Femur (tissue), 1 donor: ENCODE measurements at places on chromosomes 16 and 17.

DNA sequence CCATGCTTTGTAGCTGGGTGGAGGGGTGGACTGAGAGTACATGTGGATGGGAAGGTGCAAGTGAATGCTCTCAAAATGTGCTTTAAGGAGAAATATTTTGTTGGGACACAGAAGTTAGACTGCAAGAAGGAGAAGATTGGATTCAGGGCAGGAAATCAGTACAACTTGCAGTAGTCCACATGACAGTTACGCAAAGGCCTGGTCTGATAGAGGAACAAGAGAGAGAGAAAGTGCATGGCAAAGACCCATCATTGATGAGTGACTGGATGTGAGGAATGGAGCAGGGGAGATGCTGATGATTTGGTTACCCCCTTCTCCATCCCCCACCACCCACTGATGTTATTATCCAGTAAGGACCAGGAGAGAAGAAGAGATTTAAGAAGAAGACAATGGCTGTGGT lies 472.8 kb downstream of the MAF start:
- DNase-seq = no peak

GRCh38 chr17:4209611-4210010 lies 54.2 kb downstream of the ANKFY1 start:
- DNase-seq = no peak

GRCh38 chr16:20821682-20822081 lies 15.4 kb downstream of the REXO5 start:
- no peak for DNase-seq

- peak; percentile 56 for DNase-seq
Measured at GRCh38 chr17:43768382-43768781, 9.8 kb upstream of the SOST start.

DNA sequence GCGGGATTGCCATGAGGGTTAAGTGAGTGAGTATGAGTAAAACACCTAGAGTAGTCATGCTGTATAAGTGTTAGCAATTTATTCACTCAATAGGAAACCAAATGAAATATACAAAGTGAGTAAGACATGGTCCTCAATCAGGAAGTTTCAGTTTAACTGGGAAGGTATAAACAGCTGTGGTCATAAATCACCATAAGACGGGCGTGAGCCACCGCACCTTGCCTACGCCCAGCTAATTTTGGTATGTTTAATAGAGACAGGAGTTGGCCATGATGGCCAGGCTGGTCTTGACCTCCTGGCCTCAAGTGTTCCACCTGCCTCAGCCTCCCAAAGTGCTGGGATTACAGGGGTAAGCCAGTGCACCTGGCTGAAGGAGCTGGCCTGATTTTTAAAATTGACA lies 27.0 kb downstream of the RNF135 start:
- DNase-seq = no peak

DNA sequence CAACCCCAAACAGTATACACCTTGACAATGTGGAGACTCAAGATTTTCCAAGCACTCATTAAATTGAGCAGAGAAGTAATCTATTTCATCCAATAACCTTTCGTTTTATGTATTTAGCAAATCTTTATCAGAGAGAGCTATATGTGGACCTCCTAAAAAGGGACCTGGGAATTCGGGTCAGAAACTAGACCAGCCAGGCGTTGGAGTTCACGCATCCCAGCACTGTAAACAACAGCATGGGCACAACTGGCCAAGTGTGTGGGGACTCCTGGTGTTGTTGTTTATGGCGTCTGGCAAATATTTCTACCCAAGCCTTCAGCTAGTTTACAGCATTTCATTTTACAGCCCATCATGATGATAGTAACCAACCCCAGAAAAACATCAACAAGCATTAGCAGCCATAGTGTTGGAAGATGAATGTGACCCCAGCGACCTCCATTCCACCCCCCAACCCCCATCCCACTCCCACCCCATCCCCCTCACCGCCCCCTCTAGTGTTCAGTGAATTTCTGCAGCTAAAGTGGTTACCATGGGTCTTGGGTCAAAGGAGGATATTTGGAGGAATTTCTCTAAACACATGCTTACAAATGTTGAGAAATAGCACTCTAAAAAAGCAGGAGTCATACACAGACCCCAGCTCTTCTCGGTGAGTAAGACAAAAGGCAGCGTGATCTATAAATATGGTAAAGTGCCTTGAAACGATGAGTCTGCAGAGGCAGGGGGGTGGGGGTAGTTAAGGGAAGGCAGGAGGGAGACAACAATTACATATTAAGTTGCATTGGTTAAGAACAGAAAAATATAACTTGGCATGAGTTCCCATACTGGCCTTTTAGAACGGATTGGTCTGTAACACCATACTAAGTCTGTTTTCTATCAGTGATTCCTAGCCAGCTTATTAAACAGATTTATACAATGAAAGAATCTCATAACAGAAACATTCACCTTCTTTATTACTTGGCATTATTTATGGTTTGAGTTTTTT lies 91.4 kb upstream of the TBX2 start:
- no peak for DNase-seq

- DNase-seq = no peak
Measured at GRCh38 chr16:16018705-16019104, 69.3 kb downstream of the ABCC1 start.

- DNase-seq = no peak
Measured at GRCh38 chr17:56110463-56111135, 42.7 kb upstream of the ANKFN1 start.

- no peak for DNase-seq
Measured at GRCh38 chr17:42809250-42809649, 10.6 kb downstream of the CNTD1 start.

DNA sequence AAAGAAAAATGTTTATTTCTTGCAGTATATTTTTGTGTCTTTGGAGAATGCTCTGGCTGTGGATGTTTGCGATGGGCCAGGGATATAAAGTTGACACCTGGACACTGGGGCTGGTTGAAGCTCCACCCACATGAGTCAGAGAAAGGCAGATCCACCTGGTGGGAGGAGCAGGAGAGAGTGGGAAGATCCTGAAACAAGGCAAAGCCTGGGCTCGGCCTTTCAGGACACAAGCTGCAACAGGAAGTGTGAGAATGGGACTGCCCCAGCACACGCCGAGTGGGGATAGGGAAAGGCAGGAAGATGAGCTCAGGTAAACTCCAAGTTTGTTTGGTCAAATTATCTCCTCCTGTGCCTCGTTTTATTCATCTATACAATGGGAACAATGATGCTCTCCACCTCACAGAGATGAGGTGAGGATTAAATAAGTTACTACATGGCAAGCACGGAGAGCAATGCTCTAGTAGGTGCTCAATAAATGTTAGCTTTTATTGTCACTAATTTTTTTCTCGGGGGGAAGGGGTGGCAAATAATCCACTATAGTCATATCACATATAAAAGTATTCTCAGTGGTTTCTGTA lies 21.4 kb upstream of the PITPNM3 start:
- DNase-seq = no peak

DNA sequence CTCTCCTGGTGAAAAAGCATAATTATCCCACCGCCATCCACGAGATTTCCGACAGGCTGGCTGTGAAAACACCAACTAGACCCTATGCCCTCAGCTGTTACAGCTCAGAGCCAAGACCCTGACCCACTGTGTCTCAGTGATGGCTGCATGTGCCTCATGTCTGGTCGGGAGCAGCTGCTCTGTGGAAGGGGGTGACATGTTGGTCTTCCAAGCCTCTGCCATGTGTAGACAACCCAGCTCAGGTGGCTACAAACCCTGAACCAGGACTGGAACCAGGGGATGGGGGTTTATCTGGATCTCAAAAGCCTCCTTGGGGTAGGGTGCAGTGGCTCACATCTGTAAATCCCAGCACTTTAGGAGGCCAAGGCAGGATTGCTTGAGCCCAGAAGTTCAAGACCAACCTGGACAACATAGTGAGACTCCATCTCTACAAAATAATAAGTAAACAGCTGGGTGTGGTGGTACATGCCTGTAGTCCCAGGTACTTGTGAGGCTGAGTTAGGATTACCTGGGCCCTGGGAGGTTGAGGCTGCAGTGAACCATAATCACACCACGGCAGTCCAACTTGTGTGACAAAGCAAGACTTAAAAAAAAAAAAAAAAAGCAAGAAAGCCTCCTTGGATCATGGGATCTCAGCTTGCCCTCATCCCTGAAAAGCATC lies 220.3 kb downstream of the CPPED1 start:
- no peak for DNase-seq

DNA sequence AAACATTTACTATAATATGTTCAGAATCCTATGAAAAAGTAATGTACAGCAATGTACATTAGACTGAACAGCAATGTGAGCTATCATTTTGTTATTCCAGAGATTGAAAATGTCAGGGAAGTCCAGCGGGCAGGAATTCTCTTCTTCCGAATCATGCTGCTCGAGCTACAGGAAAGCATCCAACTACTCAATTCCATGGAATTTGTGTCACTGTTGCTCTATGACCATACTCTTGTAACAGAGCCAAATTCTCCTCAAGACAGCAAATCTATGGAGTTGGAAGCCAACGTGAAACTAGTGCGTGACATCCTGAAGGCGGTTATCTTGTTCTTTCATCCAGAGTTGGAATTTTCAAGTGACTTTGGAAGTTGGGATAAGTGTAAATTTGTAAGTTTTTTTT lies 24.8 kb upstream of the NSRP1 start:
- DNase-seq = no peak

- no peak for DNase-seq
Measured at GRCh38 chr17:62704381-62704971, 77.0 kb downstream of the MRC2 start.

DNA sequence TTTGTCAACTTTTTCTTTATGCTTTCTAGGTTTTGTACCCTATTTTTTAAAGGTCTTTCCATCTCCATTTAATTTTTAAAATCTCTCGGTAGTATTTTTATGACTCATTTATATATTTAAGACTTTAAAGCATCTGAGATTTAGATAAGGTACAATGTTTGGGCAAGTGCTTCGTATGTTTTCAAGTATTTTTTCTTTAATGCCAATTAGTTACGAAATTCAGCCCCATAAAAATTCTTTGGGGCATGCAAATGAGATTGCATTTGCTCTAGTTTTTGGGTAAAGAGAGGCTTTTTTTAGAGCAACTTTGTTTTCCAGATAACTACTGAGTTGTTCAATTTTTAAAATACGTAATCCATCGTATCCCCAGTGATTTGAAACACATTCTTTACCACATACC lies 65.3 kb upstream of the CRHR1 start:
- no peak for DNase-seq

DNA sequence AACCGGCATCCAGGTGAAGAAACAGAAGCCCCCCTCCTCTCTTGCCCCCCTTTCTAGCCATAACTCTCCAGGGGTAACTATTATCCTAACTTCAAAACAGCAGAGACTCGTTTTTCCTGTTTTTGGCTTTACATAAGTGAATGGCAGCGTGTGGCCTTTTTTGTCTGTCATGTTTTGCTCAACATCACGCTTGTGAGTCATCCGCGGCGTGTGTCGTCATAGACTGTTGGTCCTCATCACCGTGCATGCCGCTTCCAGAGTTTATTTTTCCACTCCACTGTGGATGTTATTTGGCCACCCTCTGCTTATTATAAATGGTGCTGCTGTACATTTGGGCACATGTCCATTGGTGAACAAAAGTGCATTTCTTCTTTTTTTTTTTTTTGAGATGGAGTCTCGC lies 52.6 kb downstream of the ERN1 start:
- DNase-seq = no peak
